Calu3 (cell line): ENCODE measurements at places on chromosomes 4 and X.

- no peak for DNase-seq
Observed at GRCh38 chr4:74873545-74874301, 59.2 kb upstream of the PARM1 start.

GRCh38 chr4:153758688-153759406 is 977 bp downstream of the RNF175 start:
- no peak for DNase-seq

DNA sequence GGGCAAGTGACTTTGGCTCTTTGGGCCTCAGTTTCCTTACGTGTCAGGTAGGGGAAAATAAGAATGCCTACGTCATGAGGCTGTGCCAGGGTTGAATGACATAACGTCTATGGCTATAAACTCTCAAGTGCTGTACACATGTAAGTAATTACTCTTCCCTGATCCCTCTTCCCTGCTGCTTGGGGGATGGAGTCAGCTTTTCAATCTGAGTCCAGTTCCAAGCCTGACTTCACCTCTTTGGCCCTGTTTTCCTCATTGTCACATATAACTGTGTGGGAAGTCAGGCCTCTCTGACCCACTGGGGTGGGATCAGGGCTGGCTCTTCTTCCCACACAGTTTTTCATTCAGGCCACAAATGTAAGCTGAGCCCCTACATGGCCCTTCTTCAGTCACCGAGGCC is 11.4 kb upstream of the CITED1 start:
- no peak for DNase-seq

DNA sequence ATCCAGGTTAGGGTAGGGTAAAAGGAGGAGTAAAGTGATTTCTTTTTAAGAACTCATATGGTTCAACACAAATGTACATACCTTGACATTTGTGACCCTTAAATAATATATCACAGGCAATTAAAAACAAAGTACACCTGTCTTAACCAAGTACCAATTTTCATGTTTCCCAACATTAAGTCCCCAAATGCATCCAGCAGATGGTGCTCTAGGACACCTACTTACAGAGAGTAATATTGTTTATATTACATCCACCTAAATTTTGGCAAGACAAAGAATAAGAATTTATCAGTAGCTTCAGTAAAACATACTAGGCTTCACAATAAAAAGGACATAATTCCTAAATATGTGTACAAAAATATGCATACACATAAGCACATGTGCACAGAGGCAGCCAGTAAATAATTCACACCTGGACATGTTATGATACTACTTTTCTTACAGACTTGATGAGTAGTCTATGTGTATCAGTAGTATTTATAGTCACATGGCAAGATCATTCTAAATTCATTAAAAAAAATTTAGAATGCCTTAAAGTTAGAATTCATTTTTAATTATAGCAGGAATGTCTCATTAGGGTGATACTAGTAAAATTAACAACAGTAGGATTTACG is 219.7 kb downstream of the DCLK2 start:
- DNase-seq, result peak; percentile 28

GRCh38 chrX:103613362-103613890 is 5.7 kb downstream of the TCEAL3 start:
- no peak for DNase-seq

DNA sequence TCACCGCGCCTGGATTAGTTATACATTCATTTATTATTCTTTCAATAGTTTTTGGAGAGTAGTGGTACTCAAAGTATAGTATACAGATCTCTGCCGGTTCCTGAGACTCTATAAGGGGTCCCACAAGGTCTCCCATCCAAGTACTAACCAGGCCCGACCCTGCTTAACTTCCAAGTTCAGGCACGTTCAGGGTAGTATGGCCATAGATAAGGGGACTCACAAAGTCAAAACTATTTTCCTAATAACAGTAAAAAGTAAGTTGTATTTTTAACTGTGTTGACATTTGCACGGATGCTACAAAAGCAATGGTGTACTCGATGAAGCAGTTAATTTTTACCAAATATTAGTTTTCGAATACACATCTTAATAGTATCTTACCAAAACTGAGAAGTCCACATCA is 84.4 kb upstream of the STK26 start:
- DNase-seq, result no peak
